GM12892 (cell line): ENCODE measurements at places on chromosomes 2 and 18.

- DNase-seq: no peak
Measured at GRCh38 chr18:9838144-9838877, 47.5 kb upstream of the TXNDC2 start.

- DNase-seq: no peak
Measured at GRCh38 chr2:176187200-176187898, 1.1 kb upstream of the HOXD1 start.

GRCh38 chr18:9495465-9495864 is 20.2 kb downstream of the RALBP1 start:
- no peak for DNase-seq

DNA sequence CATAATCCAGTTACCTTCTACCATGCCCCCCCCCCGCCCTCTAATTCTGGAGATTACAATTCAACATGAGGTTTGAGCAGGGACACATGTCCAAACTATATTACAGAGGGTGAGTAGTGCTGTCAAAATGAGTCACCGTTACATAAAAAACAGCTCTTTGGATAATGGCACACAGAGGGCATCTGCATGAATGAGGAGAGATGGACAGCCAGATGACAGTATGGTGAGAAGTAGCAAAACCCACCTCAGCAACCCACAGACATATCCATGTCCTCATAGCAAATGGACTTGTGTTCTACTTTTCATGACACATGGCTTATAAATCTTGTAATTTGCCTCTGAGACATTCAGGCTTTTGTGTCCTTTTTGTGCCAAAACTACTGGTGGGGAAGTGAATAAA is 132.0 kb downstream of the EML6 start:
- DNase-seq: no peak

- no peak for DNase-seq
Measured at GRCh38 chr2:100002059-100002458, 140.3 kb downstream of the AFF3 start.

DNA sequence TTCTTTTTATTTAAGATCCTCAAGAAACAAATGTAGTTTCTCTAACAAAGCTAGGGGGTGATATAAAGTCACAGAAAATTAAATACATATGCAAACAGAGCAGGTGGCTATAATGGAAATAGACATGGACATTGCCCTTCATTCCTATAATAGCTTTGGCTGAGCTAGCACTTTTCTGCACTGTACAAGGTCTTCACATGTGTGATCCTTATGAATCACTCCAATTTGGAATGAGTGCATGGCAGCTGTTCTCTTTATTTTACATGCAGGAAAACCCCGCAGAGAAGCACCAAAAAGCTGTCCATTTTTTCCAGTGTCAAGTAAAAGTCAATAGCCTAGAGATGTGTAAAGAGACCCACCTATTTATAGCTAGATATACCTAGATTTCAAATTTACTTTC is 747.4 kb upstream of the SLC8A1 start:
- DNase-seq: no peak

- no peak for DNase-seq
Measured at GRCh38 chr2:96985181-96985945, 1.0 kb downstream of the FAM178B start.

DNA sequence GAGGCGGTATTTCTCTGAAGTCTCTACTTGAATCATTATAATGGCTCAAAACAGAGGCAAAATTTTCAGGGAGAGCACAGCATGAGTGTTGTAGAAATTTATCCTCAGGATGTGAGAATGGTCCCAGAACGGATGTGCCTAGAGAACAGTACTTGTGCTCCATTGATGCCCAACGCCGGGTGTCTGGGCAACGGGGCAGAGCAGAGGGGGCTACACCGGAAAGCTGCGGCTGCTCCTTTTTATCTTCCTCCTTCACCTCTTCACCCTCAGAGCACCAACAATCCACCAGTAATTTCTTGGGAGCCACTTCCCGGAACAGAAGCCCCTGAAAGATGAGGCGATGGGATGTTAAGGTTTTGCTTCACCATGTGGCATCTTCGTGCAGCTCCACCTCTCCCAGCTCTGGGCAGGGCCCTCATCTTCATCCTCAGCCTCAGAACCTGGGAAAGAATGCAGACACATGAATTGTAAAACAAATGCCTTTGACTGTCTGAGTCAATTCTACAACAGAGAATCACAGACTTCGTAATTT is 71.5 kb downstream of the PTGR3 start:
- no peak for DNase-seq

- no peak for DNase-seq
Measured at GRCh38 chr18:56563568-56563967, 74.8 kb downstream of the TXNL1 start.

- no peak for DNase-seq
Measured at GRCh38 chr2:120820953-120821279, 85.2 kb downstream of the GLI2 start.

DNA sequence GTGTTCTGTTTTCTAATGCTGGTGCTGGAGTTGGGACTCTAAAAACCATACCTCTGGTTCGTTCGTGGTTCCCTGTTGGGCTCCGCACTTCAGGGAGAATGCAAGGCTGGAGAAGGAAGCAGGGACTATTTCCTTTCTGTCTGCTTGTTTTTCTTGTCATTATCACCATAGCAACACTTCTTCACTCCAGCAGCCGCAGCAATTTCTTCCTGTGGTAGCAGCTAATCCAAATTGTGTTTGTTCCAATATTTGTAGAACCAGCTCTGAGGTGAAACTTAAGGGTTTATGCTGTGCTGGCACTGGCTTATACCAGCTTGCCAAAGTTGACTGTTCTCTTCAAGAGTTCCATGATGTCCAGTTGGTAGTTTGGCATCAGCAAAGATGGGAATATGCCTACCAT is 301.4 kb upstream of the SYT4 start:
- DNase-seq: no peak

GRCh38 chr2:135965756-135966155 is 19.7 kb downstream of the DARS1 start:
- no peak for DNase-seq

- DNase-seq: no peak
Measured at GRCh38 chr18:23812546-23813440, 123.5 kb downstream of the LAMA3 start.

DNA sequence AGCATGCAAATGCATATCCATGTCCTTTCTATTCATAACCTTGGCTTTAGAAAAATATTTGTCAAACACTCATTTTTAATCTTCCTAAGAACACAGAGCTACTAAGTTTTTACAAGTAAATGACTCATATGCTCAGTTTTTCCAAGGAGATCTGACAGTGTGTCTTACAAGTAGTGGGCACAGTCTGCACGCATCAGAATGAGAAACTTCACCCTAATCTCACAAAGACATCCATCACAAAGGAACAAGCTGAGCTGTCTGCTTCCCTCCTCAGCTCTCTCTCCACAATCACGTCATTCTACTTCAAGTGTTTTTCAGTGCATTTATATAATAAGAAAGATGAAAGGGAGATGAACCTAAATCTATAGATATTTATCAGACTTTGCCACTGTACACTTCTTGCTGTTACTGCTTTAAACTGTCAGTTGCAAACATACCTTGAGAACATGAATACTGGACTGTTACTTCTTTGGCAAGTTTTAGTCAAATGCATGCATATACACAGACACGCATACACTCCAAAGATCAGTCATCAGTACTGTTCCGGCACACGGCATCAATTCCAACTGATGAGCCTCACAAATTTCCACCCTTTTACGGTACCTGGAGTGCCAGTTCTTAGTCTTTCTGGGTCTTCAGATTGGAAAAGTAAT is 75.7 kb downstream of the RBMS1 start:
- DNase-seq: no peak

DNA sequence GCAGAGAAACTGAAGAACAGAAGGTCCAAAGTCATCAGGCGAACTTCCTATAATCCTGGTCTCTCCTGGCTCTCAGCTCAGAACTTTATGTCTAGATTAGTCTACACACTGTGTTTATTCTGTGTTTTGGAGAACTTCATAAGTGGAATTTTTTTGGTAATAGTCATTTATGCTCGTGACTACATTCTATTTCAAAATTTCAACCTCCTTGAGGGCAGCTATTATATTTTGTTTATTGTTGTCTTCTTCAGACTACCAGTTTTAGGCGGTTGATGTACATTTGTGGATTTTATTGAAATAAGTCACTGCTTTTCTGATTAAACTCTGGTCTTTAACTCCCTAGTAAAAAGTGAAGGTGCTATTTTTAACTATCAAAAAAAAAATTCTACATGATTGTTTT is 816.6 kb downstream of the SATB2 start:
- DNase-seq: no peak

DNA sequence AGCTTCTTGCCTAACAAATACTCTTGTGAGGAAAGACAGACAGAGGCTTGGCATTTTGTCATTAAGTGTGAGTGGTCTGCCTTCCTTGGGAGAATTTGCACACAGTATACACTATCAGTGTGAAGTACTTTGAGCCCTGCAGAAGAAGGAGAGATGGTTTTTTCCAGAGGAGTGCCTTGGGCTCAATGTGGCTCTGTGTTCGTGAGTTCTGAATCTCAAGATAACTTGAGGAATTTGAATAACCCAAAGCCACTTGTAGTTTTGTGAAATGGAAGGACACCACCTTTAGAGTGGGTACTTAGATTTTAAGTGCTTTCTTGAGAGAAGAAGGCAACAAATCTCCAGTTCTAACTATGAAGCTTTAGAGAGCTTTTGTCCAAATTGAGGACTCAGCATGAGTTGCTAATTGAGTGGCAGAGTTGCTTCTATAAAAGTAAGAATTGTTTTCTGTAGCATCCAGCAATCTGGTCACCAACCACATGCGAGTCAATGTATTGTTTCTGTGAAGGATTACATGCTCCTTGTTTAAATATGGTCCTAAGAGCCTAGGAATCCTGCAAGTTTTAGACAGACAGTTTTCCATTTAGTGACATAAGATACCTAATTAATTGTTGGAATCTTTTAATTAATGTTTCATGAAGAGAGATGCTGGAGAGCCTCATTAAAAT is 68.3 kb downstream of the BABAM2 start:
- DNase-seq: no peak

- DNase-seq: no peak
Measured at GRCh38 chr18:33135951-33136660, 304.4 kb downstream of the CCDC178 start.

GRCh38 chr2:121824264-121824663 is 68.8 kb downstream of the TSN start:
- DNase-seq: no peak

DNA sequence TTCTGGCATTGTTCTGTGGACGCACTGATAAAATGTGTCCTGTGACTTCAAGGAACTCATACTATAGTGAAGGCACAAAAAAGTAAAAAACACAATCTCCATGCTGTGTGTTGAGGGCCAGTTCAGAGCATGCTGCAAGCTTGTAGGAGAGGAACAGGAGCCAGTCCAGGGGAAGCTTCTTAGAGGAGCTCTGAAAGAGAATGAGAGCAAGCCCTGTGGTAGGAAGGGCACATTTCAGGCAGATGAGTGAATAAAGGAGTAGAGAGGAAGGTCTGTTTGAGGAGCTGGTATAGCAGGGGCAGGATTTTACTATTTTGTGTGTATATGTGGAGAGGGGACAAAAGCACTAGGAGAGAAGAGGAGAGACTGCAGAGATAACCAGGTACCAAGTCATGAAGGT is 478.3 kb downstream of the ZEB2 start:
- no peak for DNase-seq

DNA sequence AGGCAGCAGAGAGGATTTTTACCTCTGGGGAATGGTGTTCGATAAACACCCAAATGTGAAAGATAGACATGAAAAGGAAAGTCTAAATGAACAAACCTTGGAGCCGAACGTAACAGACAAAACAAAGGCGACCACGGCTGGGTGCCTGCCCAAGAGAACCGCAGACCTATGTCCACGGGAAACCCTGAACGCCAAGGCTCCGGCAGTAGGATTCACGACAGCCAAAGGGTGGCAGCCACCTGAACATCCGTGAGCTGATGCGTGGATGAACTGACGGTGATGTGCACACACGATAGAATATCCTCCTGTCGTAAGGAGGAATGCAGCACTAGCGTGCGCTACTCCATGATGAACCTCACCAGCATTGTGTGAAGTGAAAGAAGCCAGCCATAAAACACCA is 85.6 kb downstream of the MBP start:
- no peak for DNase-seq

- DNase-seq: no peak
Measured at GRCh38 chr2:100446696-100447095, 23.6 kb upstream of the NMS start.

GRCh38 chr2:36800381-36800780 is 103.9 kb downstream of the VIT start:
- DNase-seq: no peak

- DNase-seq: no peak
Measured at GRCh38 chr2:209240204-209240603, 183.6 kb upstream of the MAP2 start.

GRCh38 chr2:69062307-69062962 is 49.5 kb downstream of the ANTXR1 start:
- DNase-seq: no peak

DNA sequence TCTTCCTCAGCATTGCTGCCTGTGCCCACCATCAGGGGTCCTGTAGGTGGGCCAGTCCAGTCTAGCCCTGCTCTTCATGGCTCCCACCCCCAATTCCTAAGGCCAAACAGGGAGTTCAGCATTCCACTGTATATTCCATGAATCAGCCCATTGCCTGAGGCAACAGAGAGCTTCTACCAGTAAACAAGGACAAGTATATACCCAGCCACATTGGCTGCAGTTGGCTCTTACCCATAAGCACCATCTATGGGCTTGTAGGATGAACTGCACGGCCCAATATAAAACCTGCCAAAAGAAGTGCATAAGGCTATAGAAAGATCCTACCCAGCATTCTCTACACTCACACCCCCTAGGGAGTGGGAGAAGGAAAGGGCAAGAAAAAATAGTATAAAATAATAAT is 95.1 kb upstream of the SALL3 start:
- DNase-seq: no peak

DNA sequence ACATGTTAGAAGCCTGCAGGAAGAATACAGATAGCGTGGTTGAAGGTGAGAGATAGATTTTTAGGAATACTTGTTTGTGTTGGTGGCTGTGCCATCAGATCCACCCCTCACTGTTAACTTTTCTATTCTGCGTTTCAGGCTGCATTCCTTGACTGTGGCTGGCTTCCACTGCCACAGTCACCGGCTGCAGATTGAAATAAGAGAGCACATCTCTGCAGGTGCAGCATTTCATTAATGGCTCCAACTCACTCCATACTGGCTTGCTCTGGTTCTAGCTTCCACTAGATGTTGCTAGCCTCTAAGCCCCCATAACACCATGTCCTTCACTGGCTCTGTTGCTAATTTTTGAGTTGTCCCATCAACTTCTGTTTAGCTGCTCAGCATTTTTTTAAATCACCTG is 286.5 kb downstream of the CPS1 start:
- no peak for DNase-seq

DNA sequence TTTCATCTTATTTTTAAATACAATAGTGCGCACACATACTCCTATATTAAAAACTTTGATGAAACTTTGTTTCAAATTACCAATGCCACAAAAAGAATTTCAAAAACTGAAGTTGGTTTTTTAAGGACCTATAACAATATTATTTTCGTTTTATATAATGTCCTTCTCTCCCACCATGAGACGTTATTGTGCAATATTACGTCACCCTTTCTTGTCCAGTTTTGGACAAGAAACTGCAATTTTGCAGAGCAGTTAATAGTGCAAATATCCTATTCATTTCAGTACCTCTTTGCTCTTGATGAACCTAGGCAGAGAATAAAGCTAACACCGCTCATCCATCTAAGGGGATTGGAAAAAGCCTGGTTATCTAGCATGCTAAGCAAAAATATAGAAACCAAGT is 9.7 kb upstream of the ZNF516 start:
- no peak for DNase-seq
